ENCODE measurements at places on chromosomes 4 and X. TPM values are rescaled to one million over a fixed set of nuclear protein-coding genes. Genes with fewer than 3 reads are reported as not detected.

COL25A1 gene
- 0.77 TPM for total RNA-seq

NXT2 gene
- 2.1 TPM for total RNA-seq

LANCL3 gene
- 0.27 TPM for total RNA-seq

CFI gene
- total RNA-seq = 6.8 TPM

NHS gene
- total RNA-seq = 1.0 TPM

RAB33A gene
- 0.41 TPM for total RNA-seq

RBM46 gene
- not detected for total RNA-seq

DNA sequence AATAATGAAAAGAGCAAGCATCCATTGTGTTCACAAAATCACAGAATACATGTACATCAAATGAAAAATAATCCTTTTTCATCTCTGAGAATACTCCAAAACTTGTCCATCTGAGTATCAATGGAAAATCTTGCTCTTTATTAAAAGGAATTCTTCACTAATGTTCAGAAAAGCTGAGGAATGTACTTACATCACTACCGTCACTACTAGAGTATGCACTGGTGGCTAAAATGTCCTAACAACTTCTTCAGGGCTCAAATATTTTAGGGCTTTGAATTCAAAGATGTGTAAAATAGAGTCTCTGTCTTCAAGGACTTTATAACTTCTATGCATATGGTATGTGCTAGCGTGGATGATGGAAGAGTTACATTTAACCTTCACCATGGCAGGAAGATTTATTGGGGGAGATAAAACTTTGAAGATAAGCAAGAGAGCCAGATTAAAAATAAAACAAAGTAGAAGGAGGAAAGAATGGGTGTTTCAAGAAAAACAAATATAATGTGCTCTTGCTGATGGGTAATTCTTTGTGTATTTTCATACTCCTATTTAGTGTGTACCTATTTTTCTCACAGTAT, 55.1 kb downstream of the DMD start:
- no peak for DNase-seq
- H3K4me1 ChIP-seq = no peaks in the 10 kb centered on the region
- no peaks in the 10 kb centered on the region for H3K27me3 ChIP-seq
- no peak overlapping the region for H3K27ac ChIP-seq
- H3K36me3 ChIP-seq = no peaks in the 10 kb centered on the region
- no peak overlapping the region for H3K4me3 ChIP-seq

DNA sequence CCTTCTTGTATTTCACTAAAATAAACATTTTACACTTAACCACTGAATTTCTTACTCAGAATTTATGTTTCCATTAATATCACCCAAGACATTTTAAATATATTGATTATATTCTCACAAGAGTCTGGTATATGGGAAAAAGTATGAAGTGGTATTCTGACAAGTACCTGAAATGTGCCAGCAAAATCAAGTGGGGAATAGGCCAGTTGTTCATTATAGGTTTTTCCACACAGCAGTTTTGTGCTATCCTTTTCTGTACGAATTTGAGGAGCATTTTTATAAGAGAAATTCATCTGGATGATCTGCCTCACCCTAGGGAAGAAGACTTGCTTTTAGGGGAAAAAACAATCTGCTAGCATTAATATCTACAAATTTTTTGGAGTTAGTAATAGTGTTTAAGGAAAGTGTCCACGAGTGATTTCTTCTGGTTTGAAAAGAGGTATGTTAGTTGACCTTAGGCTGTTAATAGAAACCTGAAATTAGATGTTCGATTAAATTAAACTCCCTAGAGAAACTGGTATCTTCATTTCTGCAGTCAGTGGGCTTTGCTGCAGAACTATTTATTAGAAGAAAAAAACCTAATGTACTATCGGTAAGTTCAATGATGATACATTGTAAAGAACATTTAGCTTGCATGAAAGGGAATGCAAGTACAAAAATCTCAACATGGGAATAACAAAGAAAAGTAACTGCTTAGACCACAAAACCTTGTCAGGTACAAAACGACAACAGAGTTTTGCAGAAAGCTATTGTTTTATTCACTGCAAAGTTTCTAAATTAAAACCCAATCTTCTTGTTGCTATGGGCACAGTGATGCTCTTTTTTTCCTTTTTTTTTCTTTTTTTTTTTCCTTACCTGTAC, 1.8 kb downstream of the KLF3 start:
- peak overlapping the region; percentile 100 for H3K27ac ChIP-seq
- no peaks in the 10 kb centered on the region for H3K27me3 ChIP-seq
- DNase-seq = no peak
- H3K36me3 ChIP-seq = no peaks in the 10 kb centered on the region
- H3K4me3 ChIP-seq = peak overlapping the region; percentile 74

GRCh38 chr4:25913056-25913850, 767 bp upstream of the SMIM20 start:
- no peaks in the 10 kb centered on the region for H3K27me3 ChIP-seq
- peak overlapping the region; percentile 88 for H3K27ac ChIP-seq
- H3K36me3 ChIP-seq = no peaks in the 10 kb centered on the region
- peak overlapping the region; percentile 76 for H3K4me3 ChIP-seq
- DNase-seq = peak; percentile 38
- peaks cover 25% of the 10 kb centered on the region for H3K4me1 ChIP-seq

- H3K27ac ChIP-seq = no peak overlapping the region
- no peaks in the 10 kb centered on the region for H3K27me3 ChIP-seq
- no peak overlapping the region for H3K4me3 ChIP-seq
- no peak for DNase-seq
- no peaks in the 10 kb centered on the region for H3K36me3 ChIP-seq
- no peaks in the 10 kb centered on the region for H3K4me1 ChIP-seq
These were observed 624.6 kb upstream of the TECRL start for GRCh38 chr4:65033899-65034298.

GRCh38 chr4:183638436-183638835, 20.5 kb downstream of the RWDD4 start:
- DNase-seq = no peak
- no peak overlapping the region for H3K27ac ChIP-seq
- no peaks in the 10 kb centered on the region for H3K27me3 ChIP-seq
- H3K36me3 ChIP-seq = peaks cover 9% of the 10 kb centered on the region
- H3K4me3 ChIP-seq = no peak overlapping the region

DNA sequence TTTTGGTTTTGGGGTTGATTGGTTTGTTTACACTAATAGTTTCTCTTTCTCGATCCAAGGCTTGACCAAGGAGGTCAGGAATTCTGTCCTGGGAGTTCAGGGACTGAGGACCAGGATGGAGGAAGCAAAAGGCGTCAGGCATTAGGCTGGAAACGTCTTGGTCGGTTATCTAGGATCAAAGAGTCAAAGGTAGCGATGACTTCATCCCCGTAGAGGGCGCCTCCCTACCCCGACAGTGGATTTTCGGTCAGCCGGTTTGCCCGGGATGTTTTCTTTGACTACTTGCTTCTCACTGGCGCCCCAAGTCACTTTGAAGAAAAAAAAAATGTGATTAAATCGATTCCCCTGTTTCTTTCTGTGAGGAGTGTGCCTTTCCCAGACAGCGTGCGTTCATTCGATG, 980 bp upstream of the FHDC1 start:
- no peak overlapping the region for H3K27ac ChIP-seq
- DNase-seq = no peak
- H3K27me3 ChIP-seq = peaks cover 72% of the 10 kb centered on the region
- H3K4me1 ChIP-seq = peaks cover 32% of the 10 kb centered on the region

GRCh38 chr4:51958199-51958968, 61.8 kb downstream of the LRRC66 start:
- no peak overlapping the region for H3K27ac ChIP-seq
- no peaks in the 10 kb centered on the region for H3K4me1 ChIP-seq
- H3K27me3 ChIP-seq = no peaks in the 10 kb centered on the region
- no peak overlapping the region for H3K4me3 ChIP-seq
- no peaks in the 10 kb centered on the region for H3K36me3 ChIP-seq

- peaks cover 43% of the 10 kb centered on the region for H3K36me3 ChIP-seq
- DNase-seq = no peak
- H3K4me1 ChIP-seq = no peaks in the 10 kb centered on the region
- H3K27ac ChIP-seq = no peak overlapping the region
- no peaks in the 10 kb centered on the region for H3K27me3 ChIP-seq
These were observed 56.1 kb downstream of the KLHL5 start for GRCh38 chr4:39118034-39118658.

DNA sequence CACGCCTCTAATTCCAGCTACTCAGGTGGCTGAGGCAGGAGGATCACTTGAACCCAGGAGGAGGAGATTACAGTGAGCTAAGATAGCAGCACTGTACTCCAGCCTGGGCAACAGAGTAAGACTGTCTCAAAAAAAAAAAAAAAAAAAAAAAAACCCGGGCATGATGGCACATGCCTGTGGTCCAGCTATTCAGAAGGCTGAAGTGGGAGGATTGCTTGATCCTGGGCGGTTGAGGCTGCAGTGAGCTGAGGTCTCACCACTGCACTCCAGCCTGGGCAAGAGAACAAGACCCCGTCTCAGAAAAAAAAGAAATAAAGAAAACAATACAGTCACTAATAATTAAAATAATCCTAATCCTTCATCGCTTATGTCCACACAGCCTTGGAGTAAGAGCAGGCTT, 68.1 kb downstream of the APBB2 start:
- peak overlapping the region; percentile 88 for H3K27ac ChIP-seq
- DNase-seq = no peak
- peaks cover 77% of the 10 kb centered on the region for H3K4me1 ChIP-seq
- H3K4me3 ChIP-seq = no peak overlapping the region
- H3K36me3 ChIP-seq = peaks cover 4% of the 10 kb centered on the region

GRCh38 chr4:123236606-123237005, 160.0 kb upstream of the SPRY1 start:
- no peaks in the 10 kb centered on the region for H3K36me3 ChIP-seq
- no peak overlapping the region for H3K4me3 ChIP-seq
- no peaks in the 10 kb centered on the region for H3K27me3 ChIP-seq
- H3K27ac ChIP-seq = no peak overlapping the region
- DNase-seq = no peak

DNA sequence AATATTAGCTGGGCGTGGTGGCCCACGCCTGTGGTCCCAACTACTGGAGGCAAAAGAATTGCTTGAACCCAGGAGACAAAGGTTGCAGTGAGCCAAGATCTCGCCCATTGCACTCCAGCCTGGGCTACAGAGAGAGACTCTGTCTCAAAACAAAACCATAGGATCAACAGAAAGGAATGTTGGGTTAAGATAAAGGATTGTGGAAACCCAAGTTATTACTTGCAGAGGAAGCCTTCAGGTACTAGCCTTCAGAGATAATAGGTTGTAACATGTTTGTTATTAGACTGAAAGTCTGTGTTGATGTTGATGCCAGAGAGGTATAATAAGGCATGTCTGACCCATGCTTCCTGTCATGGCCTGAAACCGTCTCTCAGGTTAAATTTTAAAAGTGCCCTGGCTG, 16.9 kb downstream of the SSX5 start:
- no peaks in the 10 kb centered on the region for H3K4me1 ChIP-seq
- H3K27me3 ChIP-seq = no peaks in the 10 kb centered on the region
- no peaks in the 10 kb centered on the region for H3K36me3 ChIP-seq
- no peak overlapping the region for H3K27ac ChIP-seq
- no peak overlapping the region for H3K4me3 ChIP-seq
- no peak for DNase-seq

GRCh38 chr4:23966725-23967124, 76.9 kb upstream of the PPARGC1A start:
- no peak overlapping the region for H3K4me3 ChIP-seq
- no peaks in the 10 kb centered on the region for H3K36me3 ChIP-seq
- DNase-seq = no peak
- no peaks in the 10 kb centered on the region for H3K4me1 ChIP-seq

DNA sequence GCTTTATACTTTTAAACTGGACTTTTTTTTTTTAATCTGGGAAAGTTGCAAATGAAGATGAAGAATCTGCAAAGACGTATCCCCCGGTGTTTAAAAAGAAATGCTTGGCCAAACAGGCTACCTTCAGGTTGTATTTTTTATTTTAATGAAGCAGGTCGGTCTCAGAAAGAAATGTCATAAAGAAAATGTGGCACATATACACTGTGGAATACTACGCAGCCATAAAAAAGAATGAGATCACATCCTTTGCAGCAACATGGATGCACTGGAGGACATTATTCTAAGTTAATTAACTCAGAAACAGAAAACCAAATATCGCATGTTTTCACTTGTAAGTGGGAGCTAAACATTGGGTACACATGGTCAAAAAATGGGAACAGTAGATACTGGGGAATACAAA, 123.4 kb downstream of the IRF2 start:
- H3K27ac ChIP-seq = no peak overlapping the region
- H3K4me1 ChIP-seq = peaks cover 52% of the 10 kb centered on the region
- H3K4me3 ChIP-seq = no peak overlapping the region
- H3K27me3 ChIP-seq = no peaks in the 10 kb centered on the region
- H3K36me3 ChIP-seq = no peaks in the 10 kb centered on the region

DNA sequence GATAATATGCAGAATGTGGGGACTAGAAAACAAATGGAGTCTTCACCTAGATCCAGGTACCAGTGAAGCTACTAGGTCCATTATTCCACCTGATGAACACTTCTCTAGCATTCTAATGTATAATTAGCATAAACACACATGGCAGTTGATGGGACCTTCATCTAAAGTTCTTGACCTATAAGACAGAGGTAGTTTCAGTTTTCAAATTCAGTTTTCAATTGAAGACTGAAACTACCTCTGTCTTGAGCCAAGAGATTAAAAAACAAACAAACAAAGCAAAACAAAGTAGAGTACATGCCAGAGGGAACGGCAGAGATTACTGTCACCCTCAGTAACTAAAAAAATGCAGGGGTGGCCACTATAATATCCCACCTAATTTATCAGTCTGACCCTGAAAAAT, 199.9 kb upstream of the NEIL3 start:
- H3K27ac ChIP-seq = no peak overlapping the region
- H3K4me3 ChIP-seq = no peak overlapping the region
- H3K36me3 ChIP-seq = no peaks in the 10 kb centered on the region
- H3K27me3 ChIP-seq = no peaks in the 10 kb centered on the region

- no peak overlapping the region for H3K27ac ChIP-seq
- no peak for DNase-seq
- no peaks in the 10 kb centered on the region for H3K36me3 ChIP-seq
- H3K4me3 ChIP-seq = no peak overlapping the region
These were observed 123.8 kb downstream of the LUZP4 start for GRCh38 chrX:115413246-115413878.

- no peaks in the 10 kb centered on the region for H3K4me1 ChIP-seq
- no peak overlapping the region for H3K4me3 ChIP-seq
- no peaks in the 10 kb centered on the region for H3K27me3 ChIP-seq
- no peaks in the 10 kb centered on the region for H3K36me3 ChIP-seq
These were observed 412.3 kb upstream of the CXorf51A start for GRCh38 chrX:147226801-147227200.

DNA sequence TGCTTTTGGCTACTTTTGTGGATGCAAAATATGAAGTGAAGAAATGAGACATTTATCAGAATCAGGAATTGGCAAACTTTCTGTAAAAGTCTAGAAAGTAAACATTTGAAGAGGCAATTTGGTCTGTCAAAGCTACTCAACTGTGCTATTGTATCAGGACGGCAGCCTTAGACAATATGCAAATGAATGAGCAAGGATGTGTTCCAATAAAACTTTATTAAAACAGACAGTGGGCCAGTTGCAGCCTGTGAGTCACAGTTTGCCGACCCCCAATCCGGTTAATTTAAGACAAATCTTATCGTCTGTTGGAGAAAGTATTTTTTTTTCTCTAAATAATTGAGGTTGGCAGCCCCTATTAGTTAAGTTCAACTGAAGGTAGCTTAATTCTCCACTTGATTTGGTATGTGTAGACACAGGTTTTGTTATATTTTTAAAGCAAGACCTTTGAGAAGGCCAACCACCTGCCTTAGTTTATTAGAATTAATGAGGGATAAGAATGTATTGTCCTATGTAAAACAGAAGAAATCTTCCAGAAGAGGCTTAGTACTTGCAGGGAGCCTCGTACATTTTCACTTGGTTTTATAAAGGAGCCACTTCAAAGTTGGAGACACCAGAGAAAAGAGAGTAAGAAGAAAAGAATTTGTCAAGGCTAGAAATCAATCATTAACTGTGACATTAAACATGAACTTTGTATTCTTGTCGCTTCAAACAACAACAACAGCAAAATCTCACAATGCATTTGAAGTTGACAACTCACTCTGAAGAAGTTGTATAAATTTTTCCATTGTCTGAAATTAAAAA, 81.6 kb upstream of the FAT1 start:
- no peak overlapping the region for H3K4me3 ChIP-seq
- no peaks in the 10 kb centered on the region for H3K27me3 ChIP-seq

Data from left ventricle myocardium inferior (tissue), 1 donor.